Activated B cell treated with CpG ODN at 0.5 μM for 24 hours (primary cell): ENCODE measurements at places on chromosomes 1 and 21. TPM values are rescaled to one million over a fixed set of nuclear protein-coding genes. Genes with fewer than 3 reads are reported as not detected.
A peak's percentile ranks its signal among the peaks of the same experiment; 100 is the strongest.

Gene PTPRC
- total RNA-seq = 426 and 506 TPM in 2 replicates

GRCh38 chr1:12097321-12097720 lies 34.2 kb downstream of the TNFRSF8 start:
- no peaks in the 10 kb centered on the region for H3K36me3 ChIP-seq
- no peaks in the 10 kb centered on the region for H3K4me1 ChIP-seq
- DNase-seq = no peak
- no peak overlapping the region for H3K4me3 ChIP-seq
- H3K27me3 ChIP-seq = no peaks in the 10 kb centered on the region
- H3K27ac ChIP-seq = no peak overlapping the region

GRCh38 chr1:7827126-7827955 lies 25.5 kb downstream of the UTS2 start:
- peaks cover 16% of the 10 kb centered on the region for H3K36me3 ChIP-seq
- no peaks in the 10 kb centered on the region for H3K27me3 ChIP-seq
- DNase-seq = no peak
- H3K27ac ChIP-seq = peak overlapping the region; percentile 63
- H3K4me1 ChIP-seq = peaks cover 18% of the 10 kb centered on the region

Gene GLMN
- total RNA-seq = 11.1 and 14.7 TPM in 2 replicates
